ENCODE measurements at places on chromosomes 5 and 9.

GRCh38 chr9:20683351-20684034 lies 566 bp upstream of the FOCAD start:
- peak; percentile 59 for DNase-seq

DNA sequence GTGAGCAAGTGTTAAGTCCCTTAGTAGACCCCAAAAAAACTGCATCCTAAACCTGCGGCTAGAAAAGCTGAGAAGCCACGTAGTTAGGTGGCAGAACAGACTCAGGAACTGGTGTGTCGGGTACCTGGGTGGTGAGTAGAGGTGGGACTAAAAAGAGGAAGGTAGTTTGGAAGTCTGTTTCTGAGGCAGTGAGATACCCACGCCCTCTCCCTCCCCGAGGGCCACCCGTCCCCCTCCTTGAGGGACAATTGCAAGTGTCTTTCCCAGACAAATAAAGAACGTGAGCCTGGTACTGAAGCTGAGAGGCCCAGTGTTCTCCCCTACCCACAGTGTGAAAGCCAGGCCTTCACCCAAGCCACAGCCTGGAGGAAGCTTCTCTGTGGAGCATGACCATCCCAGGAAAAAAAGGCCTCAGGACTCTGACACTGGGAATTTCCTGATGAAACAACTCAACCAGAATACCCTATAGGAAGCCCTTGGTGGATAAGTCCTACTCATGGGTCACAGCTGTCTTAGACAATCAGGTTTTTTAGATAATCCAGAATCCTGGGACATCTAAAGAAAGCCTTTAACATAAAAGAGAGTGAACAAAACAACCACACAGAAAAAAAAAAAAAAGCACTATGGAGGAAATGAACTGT lies 7.0 kb upstream of the CD74 start:
- no peak for DNase-seq

DNA sequence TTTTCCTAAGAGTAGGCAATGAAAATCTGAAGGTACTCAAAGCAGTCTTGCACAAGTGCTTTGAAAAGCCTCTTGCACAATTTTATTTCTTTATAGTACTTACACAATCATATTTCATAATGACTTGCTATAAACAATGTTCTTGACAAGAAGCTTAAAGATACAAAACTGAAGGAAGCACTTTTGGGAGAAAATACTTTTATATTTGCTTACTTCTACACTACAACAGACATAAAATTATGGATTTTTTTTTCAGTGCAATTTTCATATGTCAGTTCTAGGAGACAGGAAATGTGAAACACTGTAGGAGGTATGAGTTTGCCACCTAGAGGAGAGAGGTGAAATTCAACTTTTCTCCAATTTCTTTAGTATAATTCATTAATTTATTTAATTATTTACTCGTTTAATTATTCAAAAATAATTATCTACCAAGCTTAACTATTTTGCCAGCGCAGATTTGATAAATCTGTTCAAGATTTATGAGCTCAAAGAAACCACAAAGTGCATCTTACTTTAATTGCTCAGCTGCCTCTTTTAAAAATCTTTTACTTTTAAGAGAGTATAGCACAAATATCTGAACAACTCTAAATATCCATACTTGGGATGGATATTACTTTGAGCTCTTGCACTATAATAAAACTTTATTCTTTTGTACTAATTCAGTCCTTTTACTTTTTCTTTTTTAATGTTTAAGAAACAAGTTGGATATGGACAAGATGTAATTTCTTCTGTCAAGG lies 29.0 kb upstream of the CDKN2B start:
- DNase-seq = no peak

- no peak for DNase-seq
Observed at GRCh38 chr5:112930082-112930344, 8.0 kb upstream of the REEP5 start.

DNA sequence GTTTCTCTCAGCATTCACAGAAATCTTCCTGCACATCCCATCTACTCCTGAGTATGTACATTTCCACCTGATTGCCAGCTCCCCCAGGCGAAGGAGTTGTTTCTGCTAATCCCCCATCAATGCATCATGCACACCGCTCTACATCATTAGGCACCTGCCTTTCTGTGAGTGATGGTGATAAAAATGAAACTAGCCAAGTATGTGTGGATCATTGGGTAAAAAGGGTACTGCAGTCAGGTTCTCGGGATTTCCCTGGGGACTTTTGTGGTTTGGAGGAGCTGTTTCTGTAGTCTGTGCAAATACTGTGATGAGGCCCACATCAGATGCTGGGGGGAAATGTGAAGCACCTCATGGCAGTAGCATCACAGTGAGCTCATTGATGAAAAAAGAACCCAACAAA lies 30.4 kb downstream of the CAMK4 start:
- DNase-seq = peak; percentile 4

DNA sequence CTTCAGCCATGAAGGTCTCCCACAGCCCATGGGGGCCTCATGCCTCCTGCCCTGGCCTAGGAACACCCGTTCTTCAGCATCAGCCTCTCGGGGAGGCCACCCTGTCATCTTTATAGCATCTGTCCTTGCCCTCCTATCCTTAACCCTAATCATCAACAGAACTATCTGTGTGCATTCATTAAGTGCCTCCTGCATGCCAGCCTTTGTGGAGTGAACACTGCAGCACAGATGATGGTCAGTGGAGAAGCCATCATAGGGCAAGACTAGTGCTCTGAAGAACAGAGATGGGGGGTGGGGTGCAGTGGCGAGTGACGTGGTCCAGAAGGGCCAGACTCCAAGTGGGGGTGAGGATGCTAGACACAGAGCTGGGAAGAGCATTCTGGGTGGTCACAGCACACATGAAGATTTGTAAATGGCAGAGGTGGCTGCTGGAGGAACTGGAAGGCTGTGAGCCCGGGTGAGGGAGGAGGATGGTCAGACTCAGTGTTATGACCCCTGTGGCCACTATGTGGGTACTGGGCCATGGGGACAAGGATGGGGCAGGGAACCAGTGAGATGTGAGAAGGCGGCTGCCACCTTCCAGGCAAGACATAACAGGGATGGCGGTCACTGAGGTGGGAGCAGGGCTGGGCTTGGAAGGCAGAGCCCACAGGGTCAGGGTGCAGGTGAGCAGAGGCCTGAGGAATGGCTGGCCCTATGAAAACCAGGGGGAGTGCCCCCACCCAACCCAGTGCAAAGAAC lies 3.6 kb upstream of the CARD19 start:
- no peak for DNase-seq

- no peak for DNase-seq
Observed at GRCh38 chr9:94554439-94555331, at the start of gene PCAT7. Gene PCAT7 (plus strand): TSS chr9:94555083.

- no peak for DNase-seq
Observed at GRCh38 chr9:131804826-131805225, 65.0 kb upstream of the RAPGEF1 start.

- no peak for DNase-seq
Observed at GRCh38 chr9:81902626-81903025, 25.6 kb upstream of the SPATA31D4 start.

Data from fibroblast of the conjunctiva (primary cell).